ENCODE measurements at places on chromosomes 12 and 14.

DNA sequence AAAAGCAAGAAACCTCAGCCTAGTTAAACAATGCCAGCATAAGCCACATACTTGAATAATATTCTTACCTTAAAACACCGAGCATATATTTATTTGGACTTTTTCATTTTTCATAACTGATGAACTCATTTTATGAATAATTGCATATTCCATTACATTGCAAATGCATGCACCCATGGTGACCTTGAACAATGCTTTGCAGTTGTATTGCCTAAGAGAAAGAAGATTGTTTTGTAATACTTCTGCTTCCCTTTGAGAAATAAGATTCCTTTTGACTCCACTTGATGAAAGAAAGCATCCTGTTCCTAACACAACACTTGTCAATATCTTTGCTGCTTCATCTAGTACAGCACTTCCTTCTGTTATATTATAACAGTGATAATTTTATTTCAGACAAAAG is 1182.2 kb downstream of the FLRT2 start:
- no peak for DNase-seq

- no peak for DNase-seq
Observed at GRCh38 chr12:93766796-93767523, 89.8 kb downstream of the CRADD start.

DNA sequence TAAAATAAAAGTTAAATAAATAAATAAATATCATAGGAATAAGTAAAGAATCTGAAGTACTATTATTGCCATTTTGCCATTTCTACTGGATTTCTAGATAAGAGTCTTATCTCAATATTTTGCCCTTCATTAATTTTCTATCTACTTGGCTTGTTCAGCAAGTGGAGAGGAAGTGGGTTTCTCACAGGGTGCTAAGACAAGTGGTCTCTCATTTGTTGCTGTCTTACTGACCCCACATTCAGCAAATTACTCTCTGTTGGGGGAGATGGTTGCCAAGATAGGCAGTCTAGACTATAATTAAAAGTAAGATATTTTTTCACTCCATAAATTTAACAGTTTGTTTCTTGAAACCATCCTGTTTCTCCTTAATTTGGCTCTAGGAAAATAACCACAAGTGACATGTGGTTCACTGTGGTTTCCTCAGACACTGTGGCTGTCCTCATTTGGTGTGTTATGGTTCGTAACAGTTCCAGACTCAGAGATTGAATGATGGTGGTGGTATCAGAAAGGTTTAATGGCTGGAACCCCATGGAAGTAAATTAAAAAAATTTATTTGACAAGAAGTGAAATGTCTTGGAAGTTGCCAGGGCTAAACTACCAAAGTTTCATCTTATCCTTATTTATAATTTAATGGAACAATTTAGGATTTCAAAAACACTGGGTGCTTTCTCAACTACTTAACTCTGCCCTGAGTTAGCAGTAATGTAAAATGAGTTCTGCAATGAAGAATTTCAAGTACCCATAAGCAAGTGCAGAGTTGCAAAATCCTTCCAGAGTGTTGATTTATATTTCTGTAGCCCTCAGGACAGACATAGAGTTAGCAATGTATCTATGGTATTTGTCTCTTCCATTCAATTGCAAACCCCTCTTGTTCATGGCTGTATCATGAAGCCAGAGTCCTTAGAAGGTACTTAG is 214.8 kb downstream of the MSRB3 start:
- no peak for DNase-seq

GRCh38 chr14:91352728-91353692 is 64.6 kb downstream of the CCDC88C start:
- DNase-seq: no peak

GRCh38 chr14:62711351-62712023 is 333.8 kb downstream of the KCNH5 start:
- no peak for DNase-seq

DNA sequence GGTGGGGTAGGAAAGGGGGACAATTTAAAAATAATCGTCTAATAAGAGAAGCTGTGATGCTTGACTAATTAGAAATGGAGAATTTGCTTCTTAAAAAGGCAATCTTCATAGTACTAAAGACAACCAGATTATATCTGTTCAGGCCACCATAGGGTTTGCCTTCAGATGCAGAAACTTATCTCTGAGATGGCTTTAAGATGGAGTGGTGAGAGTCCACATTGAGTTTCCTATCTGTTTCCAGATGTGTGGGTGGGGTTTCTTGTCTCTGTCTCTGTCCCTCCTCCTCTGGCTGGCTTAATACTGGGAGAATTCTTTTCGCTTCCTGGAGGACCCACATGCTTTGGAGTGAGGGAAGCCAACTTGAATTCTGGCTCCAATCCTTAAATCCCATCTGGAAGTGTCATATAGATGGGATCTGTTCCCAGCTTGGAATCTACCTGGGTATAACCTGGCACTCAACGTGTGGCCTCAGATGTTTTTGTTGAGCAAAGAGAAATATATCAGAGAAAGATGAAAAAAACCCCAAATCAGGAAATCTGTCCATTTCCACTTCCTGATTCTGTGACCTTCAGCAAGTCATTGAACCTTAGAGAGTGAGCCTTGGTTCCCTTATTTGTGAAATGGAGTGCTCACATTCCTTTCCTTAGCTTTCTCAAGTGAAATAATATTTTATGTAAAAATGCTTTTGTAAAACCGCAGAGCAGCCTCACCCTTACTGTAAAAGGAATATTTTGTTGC is 66.4 kb downstream of the CHST11 start:
- no peak for DNase-seq

DNA sequence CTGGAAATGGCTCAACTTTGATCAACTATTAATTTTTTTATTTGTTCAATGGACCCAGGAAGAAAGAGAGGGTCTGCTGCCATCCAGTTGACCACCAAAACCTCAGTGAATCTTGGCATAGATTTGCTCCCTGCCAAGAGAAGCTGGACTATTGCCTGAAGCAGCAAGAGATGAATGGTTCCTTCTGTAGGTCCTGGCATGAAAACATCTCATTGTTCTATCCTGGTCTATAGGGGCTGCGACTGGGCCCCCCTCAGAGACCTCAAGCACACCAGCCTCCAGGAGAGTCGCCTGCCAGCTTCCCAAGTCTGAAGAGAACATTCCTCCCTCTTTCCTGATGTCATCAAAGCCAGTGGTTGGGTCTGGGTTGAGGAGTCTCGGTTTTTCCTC is 204.9 kb downstream of the TMX1 start:
- no peak for DNase-seq

Measured in stimulated activated CD8-positive, alpha-beta memory T cell treated with anti-CD3 and anti-CD28 coated beads, Interleukin-7, amount 100 ng/mL, for 24 hours (primary cell).